Fibroblast of skin of right biceps (primary cell): ENCODE measurements at places on chromosomes 4 and X.

- no peak for DNase-seq
Observed at GRCh38 chr4:122657553-122657952, 36.7 kb upstream of the IL21 start.

- peak; percentile 93 for DNase-seq
Observed at GRCh38 chr4:112817933-112818593, 181.1 kb downstream of the LARP7 start.

DNA sequence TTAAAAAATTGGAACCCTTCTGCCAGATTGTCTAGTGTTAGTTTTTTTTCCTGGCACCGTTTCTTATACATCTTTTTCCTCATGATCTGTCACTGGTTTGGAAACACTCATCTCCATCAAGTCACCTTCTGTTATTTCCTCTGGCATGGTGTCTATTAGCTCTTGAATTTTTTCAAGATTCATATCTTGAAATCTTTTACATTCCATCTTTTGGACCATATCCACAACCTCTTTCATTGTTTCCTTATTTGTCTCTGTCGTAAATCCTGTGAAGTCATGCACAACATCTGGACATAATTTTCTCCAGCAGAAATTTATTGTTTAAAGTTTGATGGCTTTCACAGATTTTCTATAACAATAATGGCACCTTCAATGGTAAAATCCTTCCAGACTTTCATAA is 10.2 kb upstream of the TMEM185A start:
- peak; percentile 60 for DNase-seq

- DNase-seq, result no peak
Observed at GRCh38 chr4:90234916-90235547, 107.8 kb downstream of the CCSER1 start.

GRCh38 chrX:69136546-69137331 is 28.5 kb downstream of the PJA1 start:
- DNase-seq, result peak; percentile 23

DNA sequence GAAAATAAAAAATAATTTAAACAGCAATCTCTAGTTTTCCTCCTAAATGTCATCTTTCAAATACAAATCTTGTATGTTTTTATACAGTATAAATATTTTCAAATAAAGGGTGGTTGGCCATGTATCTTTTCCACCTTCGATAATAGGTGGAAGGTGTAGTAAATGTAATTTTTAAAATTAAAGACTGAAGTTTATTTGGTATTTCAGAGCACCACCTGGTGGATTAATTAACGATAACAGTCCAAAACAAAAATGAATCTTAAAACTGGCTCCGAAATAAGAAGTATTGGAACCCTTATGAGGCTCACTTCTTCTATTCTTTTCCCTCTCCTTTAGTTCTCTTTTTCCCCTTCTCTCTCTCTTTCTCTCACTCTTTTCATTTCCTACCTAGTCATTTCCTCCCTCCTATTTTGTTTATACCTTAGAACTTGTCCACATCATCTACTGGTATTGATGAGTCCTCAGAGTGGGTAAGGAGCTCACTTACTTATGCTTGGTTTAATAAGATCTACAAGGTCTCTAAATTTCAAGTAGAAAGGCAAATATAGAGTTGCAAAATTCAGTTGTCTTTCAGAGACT is 82.9 kb upstream of the EXOC1L start:
- DNase-seq, result no peak

- DNase-seq, result no peak
Observed at GRCh38 chrX:55014897-55015299, 14.7 kb downstream of the APEX2 start.

DNA sequence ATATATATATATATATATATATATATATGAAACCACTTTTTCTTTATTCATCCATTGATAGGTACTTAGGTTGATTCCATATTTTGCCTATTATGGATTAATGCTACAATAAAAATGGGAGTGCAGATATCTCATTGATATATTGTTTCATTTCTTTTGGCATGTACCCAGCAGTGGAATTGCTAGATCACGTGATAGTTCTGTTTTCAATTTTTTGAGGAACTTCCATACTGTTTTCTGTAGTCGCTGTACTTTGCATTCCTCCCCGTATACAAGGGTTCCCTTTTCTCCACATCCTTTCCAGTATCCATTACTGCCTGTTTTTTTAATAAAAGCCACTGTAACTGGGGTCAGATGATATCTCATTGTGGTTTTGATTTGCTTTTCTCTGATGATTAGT is 124.6 kb downstream of the GABRB1 start:
- no peak for DNase-seq

GRCh38 chr4:20127626-20128025 is 124.1 kb upstream of the SLIT2 start:
- peak; percentile 48 for DNase-seq

GRCh38 chr4:105946771-105947170 is 51.5 kb downstream of the NPNT start:
- DNase-seq, result no peak

DNA sequence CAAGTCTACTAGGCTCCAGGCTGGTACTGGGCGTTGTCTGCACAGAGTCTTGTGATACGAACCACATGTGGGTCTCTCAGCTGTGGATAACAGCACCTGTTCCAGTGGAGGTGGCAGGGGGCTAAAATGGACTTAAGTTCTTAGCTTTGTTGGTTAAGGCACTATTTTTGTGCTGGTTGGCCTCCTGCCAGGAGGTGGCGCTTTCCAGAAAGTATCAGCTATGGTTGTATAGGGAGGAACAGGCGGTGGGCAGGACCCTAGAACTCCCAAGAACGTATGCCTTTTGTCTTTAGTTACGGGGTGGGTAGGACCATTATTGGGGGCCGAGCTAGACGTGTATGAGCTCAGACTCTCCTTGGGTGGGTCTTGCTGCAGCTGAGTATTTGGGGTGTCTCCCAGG is 1138.4 kb downstream of the PCDH19 start:
- DNase-seq, result no peak
